ENCODE measurements at places on chromosomes 5 and 9. TPM values are rescaled to one million over a fixed set of nuclear protein-coding genes. Genes with fewer than 3 reads are reported as not detected.

Gene ALDOB
- 0.66 TPM for total RNA-seq

Gene MYOT
- total RNA-seq: 2.3 TPM

DNA sequence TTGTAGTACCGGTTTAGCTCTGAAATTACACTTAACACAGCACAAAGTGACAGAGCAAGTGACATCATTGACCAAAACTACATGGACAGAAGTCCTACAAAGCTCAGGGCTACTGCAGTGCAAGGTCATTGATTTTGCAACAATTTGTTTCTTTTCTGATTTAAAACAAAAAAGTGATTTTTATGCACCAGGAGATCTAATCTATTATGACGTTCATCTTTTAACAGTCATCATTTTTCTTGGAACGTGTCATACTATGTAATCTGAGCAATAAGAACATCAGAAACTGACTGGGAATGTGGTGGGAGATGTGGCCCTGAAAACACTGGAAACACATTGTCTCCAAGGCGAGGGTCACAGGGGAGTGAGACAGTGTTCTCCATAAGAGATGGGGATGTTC is 17.4 kb upstream of the ZFAND5 start:
- no peak for DNase-seq

DNA sequence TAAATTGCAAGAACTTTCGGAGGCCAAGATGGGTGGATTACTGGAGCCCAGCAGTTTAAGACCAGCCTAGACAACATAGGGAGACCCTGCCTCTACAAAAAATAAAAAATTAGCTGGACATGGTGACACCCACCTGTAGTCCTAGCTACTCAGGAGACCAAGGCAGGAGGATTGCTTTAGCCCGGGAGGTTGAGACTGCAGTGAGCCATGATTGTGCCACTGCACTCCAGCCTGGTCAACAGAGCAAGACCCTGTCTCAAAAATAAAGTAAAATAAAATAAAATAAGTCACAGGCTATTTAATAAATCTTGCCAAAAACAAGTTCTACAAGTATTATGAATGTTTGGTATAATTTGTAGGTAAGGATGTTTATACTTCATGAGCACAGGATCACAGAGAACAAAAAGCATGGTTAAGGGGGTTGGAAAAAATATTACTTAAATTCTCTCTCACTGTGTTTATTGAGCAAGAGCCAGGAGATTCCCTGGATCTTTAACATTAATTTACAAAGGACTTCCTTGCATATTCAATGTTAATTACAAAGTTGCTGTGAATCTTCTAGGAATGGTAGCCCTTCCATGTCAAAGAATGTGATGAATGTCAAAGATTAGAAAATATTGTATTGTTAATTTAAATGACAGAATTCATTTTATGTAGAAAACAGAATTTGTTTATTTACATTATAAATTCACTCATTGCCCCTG is 164.0 kb downstream of the RFX3 start:
- no peak for DNase-seq

DNA sequence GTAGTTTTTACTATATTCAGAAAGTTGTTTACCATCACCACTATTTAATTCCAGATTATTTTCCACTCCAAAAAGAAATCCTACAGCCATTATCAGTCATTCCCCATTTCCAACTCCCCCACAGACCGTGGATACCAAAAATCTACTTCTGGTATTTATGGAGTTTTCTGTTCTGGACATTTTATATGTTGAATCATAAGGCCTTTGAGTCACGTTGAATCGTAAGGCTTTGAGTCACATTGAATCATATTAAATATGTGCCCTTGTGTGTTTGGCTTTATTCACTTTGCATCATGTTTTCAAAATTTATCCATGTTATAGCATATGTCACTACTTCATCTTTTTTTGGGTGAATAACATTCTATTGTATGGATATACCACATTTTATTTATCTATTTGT is 454.1 kb upstream of the NUDT12 start:
- no peak for DNase-seq

DNA sequence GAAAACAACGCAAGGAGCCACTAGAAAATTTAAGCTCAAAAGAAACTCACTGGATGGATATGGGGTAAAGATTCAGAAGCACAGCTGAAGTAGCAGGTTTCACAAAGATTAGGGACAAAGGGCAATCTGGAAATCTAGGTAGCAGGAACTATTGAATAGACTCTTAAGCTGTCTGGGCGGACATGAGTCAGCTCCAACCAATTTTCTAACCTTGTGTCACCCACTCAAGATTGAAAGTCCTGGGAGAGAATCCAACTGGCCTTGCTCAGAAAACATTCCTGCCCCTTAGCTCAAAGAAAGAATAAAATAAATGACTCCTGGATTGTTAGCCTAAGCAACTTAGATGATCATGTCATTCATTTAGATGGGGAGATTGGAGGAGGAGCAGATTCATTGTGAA is 69.2 kb downstream of the STK32A start:
- no peak for DNase-seq

DNA sequence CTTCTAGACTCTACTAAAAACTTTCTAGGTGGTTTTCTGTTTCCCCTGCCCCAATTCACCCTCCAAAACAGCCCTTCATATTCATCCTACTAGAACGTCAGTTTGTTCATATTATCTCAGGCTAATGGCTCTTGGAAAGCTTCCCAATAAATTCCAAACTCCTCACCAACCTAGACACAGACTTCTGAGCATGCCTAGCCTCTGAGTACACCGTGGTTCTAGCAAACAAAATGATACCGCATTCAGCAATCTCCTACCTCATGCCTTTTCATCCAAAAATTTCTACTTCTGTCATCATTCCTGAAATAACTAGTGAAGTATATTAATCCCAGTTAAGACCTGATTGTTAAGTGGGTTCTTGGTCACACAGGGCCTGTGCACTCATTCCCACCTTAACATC is 46.5 kb upstream of the NR5A1 start:
- DNase-seq: no peak

- DNase-seq: no peak
Observed at GRCh38 chr9:2213830-2214468, 198.8 kb downstream of the SMARCA2 start.

- DNase-seq: no peak
Observed at GRCh38 chr5:178625679-178626483, 969 bp downstream of the CLK4 start.

DNA sequence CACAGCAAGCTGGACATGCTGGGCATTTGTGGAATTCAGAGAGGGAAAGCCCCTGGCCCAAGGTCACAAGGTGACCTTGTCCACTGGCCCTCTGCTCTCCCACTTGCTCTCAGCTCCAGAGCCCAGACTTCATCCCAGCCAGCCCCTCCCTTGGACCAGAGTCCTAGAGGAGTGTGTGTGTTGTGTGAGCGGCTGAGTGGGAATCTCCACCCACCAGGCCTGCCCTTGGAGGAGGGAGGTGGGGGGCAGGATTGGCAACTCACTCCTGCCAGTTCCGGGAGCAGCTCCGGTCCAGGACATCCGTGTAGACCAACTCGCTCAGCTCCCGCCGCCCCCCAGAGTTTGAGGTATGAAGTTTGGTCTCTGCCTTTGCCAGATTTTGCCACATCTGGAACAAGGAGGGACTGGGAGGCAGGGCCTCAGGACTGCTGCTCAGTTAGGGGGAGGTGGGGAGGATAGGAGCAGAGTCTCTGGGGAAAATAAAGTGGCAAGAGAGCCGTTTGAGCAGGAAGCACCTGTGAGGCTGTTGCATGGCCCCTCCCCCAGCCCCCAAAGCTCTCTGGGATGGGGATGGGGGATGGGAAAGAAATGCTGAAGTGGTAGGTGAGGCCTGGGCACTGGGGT is 1.4 kb downstream of the MZB1 start:
- DNase-seq: peak; percentile 80

DNA sequence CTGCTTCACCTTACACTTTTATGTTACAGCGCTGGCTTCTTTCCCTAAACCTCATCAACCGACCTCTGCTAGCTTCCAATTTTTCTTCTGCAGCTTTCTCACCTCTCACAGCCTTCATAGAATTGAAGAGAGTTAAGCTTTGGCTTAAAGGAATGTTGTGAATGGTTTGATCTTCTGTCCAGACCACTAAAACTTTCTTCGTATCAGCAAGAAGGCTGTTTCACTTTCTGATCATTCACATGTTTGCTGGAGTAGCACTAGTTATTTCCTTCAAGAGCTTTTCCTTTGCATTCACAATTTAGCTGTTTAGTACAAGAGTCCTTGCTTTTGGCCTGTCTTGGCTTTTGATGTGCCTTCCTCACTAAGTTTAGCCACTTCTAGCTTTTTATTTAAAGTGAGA is 49.5 kb downstream of the NR3C1 start:
- DNase-seq: no peak

DNA sequence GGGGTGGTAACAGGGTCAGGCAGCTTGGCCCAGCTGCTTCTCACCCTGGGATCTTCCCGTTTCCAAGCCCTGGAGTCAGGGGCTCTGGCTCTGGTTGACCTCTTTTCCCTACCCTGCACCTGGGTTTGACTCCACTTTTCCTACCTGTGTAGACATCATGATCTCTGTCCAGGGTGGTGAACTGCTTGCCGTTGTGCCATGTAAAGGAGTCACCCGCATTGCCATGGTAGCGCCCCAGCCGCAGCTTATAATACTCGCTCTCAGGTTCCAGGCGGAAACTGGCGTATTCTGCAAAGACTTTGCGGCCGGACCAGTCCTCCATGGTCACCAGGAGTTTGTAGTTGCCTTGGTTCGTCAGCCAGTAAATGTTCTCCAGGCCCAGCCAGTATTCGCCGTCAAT is 30.9 kb downstream of the ANGPTL2 start:
- no peak for DNase-seq
